ENCODE measurements at places on chromosomes 12 and 14.

GRCh38 chr12:56341616-56342015, 2.9 kb downstream of the IL23A start:
- no peak for DNase-seq

DNA sequence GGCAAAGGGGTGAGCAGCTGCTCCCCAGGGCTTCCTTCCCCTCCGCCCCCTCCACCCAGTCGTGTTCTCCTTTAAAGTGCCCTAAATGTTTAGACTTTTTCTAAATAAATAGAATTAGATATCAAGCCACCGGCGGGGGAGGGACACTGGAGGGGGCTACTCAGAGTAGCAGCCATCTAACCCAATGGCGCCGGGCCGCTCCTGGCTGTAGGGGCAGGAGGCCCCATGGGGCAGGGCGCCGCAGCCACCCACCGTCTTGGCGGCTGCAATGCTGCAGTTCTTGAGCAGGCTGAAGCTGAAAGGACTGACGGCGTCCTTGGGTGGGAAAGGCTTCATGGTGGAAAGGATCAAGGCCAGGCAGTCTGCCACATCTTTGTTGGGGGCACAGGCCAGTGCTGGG, 13.1 kb downstream of the SLC39A5 start:
- DNase-seq = no peak

GRCh38 chr12:1842905-1843640, 22.7 kb downstream of the LRTM2 start:
- DNase-seq = no peak

DNA sequence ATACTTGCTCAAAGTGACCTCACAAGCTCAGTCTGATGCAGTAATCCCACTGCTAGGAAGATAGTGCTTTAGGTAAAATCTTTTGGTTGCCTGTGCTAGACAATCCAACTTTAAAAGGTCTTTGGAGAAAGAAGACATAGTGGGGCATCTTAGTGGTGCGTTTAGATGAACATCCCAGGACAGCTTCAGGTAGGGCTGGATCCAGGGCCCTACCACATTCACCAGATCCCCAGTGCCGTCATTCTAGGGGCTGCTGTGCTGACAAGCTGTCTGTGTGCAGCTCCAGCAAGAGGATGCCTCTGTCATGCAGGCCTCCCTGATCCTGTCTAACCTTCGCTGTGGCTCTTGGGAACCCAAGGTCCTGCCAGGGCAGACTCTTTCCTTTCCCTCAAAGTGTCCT, 100.7 kb upstream of the EIF5 start:
- DNase-seq = no peak

GRCh38 chr12:49282302-49282701, 12.6 kb upstream of the PRPH start:
- no peak for DNase-seq

DNA sequence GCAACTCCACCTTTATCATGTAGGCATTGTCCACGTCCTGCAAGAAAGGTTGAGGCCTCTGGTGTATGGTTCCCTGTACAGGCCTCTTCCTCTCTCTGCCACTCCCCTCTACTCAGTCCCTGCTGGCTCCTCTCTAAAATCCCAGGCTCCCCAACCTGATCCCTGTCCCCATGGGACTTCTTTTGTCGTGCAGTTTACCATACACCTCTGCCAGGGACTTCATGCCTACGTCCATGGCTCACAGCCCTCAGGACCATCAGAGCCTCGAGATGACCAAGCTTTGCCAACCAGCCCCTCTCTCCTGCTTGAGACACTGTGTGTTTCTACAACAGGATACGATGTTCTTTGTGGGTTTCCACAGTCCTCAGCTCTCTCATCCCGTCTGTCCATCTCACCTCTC, 2.9 kb downstream of the KRT2 start:
- no peak for DNase-seq

- DNase-seq = no peak
These were observed 9.4 kb downstream of the CARMIL3 start for GRCh38 chr14:24060984-24061913.

DNA sequence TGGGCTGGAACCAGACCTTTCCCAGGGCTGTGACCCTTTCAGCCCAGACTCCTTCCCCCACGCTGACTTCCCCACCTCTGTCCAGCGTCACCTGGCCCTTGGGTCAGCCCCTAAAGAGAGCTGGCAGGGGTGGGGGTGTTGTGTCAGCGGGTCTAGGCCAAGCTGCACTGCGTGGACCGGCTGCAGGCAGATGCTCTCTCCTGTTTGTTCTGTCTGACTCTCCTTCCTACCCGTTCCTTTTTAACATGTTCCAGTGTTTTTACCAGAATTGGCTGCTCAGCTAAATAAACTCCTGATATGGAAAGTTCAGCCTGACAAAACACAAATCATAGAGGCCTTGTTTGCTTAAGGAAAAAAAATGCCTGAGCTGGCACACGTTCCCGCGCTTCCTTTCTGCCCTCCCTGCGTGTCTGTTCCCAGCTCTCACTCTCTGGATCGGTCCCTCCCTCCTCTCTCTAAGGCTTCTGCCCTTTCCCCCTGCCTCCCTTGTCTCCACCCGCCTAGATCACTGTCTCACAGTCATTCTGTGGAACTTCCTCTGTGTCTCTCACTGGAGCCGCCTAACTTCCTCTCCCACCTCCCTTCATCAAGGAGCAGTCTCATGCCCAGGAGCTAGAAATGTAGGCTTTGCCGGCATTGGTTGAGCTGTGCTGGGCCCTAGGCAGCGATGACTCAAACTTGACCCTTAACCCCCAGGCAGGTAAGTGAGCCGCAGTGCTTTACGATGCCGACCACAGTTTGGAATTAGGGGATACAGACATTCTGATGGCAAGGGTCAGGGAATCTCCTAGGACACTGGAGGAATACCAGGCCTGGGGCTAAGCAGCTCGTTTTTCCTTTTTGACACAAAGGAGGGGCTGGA, 15.5 kb upstream of the MLXIP start:
- DNase-seq = no peak

DNA sequence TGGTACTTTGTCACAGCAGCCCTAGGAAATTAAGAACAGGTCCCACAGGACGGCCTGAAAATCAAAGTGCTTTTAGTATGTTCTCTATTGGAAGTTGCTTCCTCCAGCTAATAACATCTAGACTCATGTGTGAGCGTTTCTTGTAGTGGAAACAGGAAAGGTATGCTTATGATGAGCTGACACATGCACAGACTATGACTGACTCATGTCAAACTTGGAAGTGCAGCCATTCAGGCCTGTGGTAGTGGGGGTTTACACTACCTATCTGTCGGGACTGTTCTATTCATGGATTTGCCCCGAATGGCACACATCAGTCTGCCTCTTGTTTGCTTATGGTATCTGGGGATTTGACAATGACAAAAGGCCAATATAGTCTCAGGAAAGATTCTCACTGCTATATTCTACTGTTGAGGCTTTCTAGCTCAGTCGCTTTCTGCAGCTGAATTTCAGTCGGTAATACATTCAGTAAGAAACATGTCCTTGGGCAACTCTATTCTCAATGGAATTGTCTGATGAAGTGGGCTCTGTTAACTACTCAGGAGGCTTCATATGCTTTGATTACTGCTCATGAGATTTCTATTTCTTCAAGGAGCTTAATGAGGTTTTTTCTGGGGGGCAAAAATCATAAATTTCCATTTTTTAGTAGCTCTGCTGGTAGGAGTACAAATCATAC, 270.3 kb upstream of the DAAM1 start:
- no peak for DNase-seq

DNA sequence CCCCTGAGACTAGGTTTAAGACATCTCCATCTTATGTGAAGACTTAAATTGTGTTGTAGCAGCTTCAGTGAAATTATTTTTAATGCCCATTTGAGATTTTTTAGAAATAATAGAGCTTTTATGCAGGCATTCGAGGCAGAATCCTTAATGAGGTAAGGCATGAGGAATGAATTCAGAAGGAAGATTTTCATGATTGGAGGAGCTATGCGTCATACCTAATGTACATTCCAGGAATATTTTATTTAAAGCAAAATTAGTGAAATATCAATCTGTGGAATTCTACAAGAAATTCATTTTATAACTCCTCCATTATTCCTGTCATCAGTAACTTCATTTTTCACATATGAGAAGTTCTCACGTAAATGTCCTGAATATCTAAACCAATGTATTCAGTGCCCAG, 36.0 kb upstream of the GARIN6 start:
- no peak for DNase-seq

DNA sequence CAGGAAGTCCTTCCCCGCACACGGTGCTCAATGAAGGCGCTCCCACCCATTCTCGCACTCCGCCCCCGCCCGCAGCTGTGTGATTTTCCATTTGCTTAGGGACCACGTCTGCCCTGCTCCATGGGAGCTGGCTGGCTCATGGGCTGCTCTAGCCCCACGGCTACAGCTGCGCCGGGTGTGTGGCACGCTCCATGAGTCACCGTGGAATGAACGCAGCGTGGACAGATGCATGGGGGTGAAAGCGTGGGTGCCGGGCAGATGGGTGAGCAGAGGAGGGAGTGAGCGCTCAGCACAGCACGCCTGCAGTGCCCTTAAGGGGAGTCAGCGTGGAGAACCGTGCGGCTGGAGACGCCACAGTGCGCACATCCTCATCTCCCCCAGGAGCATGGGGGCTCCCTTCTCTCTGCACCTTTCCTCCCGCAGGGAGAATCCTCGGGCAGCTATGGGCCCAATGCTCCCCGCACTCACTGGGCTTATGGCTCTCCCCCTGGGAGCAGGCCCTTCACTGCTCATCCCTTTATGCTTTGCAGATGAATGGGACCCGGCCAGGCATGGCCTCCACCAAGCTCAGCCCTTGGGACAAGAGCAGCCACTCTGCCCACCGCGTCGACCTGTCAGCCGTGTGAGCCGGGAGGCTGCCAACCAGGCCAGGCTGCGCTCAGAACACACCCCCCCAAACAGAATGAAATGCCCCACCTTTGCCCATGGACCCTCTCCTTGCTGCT, 185.1 kb downstream of the ADGRD1 start:
- no peak for DNase-seq

- DNase-seq = no peak
These were observed 35.5 kb upstream of the MAX start for GRCh38 chr14:65137648-65138307.

Measured in stimulated activated CD8-positive, alpha-beta memory T cell treated with anti-CD3 and anti-CD28 coated beads, Interleukin-15, amount 100 ng/mL, for 4 hours (primary cell).